NCI-H524 treated with DMSO at 0.1 percent for 48 hours (cell line): ENCODE measurements at places on chromosomes 12 and 14.

DNA sequence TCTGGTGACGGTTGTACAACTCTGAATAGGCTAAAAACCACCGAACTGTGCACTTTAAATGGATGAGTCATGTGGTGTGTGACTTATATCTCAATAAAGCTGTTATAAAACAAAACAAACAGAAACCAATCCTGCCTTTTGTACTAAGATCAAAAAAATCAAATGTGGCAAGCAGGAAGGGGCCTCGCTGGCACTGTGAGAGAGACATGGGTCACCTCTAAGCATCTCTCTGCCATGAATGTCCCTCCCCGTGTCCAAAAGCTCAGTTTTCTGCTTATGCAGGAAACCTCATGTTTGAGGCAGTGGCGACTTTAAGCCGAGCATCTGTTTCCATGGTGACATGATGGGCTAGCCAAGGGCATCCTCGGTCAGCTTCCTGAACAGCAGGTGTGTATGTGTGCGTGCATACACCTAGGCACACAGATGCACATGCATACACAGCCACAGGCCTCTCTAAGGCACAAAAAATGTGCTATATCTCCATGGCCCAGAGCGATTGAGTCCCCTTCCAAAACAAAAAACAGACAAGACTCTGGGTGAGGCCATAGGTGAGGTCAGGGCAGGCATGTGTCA is 44.4 kb downstream of the ARL6IP4 start:
- no peak for DNase-seq

DNA sequence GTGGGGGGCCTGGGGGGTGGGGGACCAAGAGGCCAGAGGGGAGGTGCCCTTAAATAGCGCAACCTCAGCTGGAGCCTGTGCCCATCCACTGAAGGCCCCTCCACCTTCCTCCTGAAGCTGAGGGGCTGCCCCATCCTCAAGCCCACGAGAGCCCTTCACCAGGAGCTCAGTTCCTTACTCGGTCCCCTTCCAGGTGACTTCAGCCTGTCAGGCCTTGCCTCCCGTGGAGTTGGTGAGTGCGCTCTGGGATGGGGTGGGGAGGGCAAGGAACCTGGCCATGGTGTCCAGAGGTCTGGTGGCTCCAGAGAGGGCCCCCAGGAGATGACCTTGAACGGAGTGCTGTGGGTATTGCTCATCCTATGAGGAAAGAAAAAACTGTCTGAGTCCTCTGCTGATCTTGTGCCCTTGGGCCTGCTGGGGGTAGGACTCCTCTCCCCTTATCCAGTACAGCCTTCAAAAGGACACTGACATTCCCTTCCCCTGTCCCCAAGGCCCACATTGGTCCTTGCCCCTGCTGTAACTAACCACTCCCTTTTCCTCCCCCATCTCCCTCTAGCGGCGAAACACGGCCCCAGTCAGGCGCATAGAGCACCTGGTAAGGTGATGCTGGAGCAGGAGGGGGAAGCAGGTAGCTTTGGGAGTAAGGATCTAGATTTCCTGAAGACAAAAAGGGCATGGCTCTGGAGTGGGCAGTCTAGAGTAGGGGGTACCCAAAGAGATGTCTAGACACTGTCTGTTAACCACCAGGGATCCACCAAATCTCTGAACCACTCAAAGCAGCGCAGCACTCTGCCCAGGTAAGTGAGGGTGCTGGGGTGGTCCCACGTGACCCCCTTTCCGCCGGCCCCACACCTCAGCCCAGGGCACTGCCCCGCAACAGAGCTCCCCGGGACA is 3.6 kb downstream of the TNS2 start:
- DNase-seq = no peak

GRCh38 chr12:3154006-3154405 is 76.8 kb downstream of the TSPAN9 start:
- DNase-seq = no peak

GRCh38 chr14:94620597-94620996 is 8.4 kb downstream of the SERPINA3 start:
- DNase-seq = no peak

GRCh38 chr12:68460236-68460635 is 128.1 kb upstream of the MDM1 start:
- no peak for DNase-seq

- DNase-seq = no peak
These were observed 3.2 kb upstream of the NACA start for GRCh38 chr12:56728139-56728861.

- no peak for DNase-seq
These were observed 54.4 kb downstream of the EFCAB11 start for GRCh38 chr14:89899917-89900663.

GRCh38 chr12:124543052-124543589 is 24.3 kb downstream of the NCOR2 start:
- no peak for DNase-seq

GRCh38 chr12:20549108-20549719 is 145.9 kb upstream of the SLCO1C1 start:
- no peak for DNase-seq

- no peak for DNase-seq
These were observed 414.1 kb downstream of the NPAS3 start for GRCh38 chr14:33352821-33353220.

DNA sequence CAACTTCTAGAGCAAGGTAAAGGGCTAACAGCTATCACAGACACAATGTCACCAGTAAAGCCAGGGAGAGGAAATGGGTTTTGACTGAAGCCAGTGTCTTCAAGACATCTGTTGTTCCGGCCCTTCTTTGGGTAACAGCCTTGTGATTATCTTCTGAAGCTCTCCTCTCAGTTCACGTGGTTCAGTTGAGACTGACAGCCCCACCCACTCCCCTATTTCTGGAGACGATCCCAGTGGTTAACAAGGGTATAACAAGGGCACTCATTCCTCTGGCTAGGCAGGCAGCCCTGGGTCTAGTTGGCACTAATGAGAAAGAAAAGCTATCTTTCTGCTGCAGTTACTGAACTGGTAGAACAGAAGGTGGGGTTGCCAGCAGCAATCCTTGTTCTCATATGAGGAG is 6.9 kb downstream of the GNPTAB start:
- peak; percentile 79 for DNase-seq

DNA sequence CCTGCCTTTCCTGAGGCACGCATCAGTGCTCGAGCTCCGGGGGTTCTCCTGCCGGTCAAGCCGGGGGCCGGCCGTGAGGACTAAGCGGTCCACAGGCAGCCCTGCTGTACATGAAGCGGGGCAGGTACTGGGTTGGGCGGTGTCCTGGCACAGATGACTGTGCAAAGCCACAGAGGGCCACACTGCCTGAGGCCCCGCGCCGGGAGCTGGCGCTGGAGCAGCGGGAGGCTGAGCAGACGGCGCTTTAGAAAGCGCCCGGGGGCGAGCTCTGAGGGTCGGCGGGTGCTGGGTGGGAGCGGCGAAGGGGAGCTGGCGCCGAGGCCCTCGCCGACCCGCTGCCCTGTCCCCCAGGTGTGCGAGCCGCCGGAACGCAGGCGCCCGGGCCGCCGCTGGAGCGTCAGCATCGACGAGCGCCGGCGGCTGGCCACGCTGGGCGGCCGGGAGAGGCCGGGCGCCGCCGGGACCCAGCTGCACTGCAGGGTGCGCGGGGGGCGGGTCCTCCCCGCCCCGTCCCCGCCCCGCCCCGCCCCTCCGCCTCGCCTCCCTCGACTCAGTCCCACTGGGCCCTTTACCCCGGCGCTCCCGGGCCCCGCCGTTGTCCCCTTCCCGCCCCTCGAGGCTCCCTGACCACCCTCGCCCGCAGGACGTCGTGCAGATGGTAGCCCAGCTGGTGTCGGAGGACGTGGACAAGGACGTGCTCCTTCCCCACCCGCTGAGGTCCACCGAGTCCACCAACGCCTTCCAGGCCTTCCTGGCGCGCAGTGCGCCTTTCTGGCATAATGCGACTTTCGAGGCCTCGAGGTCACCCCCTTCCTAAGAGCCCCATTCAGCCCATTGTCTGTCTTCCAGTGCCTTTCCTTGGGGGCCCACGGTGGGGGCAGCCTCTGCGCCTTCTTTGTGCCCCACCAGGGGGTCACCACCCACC is 8.3 kb upstream of the MTA1 start:
- DNase-seq = no peak

DNA sequence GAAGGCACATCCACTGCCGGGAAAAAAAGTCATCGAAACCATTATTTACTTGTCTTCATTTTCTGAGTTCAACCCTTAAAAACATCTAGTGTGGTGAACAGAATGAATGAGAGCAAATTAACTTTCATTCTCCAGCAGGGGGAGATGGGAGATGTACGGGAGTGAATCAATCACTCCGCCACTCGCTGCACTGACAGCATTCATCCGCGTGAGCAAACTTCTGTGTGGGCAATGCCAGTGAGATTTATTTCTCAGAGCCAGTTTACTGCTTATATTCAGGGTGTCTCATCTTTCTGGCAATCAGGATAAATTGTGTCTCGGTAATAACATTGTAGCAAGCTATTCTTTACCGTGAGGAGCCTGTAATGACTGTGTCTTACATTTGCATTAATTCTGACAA is 463.6 kb upstream of the MIS18BP1 start:
- no peak for DNase-seq

DNA sequence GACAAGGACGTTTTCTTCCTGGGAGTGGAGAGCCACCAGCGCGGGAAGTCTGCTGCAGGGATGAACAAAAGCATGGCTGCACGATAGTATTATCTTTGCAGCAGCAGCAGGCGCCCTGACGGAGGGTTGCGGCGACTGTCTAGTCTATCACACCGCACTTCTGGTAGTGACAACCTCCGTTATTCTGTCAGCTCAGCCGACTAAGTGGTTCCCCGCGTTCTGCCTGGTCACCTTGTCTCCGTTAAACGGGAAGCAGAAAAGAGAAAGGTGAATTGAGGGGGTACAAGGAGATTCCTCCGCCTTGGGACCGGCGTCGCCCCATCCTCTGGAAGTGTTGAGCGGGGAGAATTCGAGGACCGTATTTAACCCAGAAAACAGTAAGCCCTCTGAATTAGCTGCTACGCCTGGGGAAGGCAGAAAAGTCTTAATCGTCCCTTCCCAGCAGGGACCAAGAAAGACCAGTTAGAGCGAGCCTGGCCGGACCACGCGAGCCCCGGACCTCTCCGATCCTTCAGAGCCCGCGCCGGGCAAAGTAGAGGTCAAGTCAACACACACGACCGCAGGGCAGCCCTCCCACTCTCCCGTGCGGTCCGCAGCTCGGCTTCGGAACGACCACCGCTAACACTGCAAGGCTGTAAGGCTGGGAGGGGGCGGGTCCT is 536 bp upstream of the DAAM1 start:
- peak; percentile 88 for DNase-seq

- no peak for DNase-seq
These were observed 197.8 kb upstream of the FRMD6 start for GRCh38 chr14:51453869-51454268.

- no peak for DNase-seq
These were observed 10.5 kb downstream of the CELA1 start for GRCh38 chr12:51335931-51336330.

- DNase-seq = no peak
These were observed 368.1 kb downstream of the PDZRN4 start for GRCh38 chr12:41556176-41556575.

DNA sequence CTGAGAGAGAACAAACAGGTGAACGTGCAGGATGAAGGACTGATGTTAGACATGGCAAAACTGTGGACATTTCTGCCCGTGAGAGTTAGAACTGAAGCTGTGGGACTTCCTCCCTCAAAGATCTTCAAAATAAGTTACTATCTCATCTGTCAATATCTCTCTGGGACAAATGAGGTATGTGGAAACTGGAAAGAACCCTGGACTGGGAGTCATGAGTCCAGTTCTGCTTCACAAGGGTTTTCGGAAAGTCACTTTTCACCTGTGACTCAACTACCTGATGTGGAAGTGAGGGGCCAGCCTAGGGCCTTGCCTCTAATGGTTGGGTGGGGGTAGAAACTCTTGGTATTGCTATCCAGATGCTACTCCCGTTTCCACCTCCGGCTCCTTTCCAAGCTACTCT is 47.3 kb downstream of the RAB35 start:
- DNase-seq = no peak

- DNase-seq = no peak
These were observed 352.7 kb upstream of the NAV3 start for GRCh38 chr12:77477907-77478533.

- DNase-seq = no peak
These were observed 105.2 kb downstream of the DICER1 start for GRCh38 chr14:95052016-95052585.

DNA sequence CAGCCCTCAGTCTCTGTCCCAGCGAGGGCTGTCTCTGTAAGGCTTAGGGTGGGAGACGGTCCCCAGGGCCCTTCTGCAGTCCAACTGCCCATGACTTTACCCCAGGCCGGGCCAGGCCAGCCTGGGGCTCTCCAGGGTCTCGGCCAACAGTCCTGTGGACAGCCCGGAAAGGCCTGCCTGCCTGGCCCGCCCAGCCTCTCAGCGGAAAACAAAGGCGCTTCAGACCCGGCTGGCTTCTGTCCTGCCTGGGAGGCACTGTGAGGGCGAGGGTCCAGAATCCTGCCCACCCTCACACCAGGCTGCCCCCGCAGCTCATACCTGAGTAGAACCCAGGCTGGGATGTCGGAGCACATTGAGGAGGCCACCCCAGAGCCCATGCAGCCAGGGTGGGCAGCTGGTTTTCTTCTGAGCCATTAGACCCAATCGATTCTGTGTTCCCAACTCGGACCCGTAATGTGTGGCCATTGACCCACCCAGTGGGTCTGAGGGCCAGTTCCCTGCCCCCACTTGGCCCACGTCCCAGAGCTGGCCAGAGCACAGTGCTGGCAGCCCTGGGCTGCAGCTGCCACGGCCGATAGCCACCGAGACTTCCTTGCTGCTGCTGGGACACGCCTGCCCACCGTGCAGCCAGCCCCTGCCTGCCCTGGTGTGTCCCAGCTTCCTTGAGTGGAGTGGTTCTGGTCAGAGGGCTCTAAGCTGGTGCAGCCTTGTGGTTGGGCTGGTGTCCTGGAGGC is 1.6 kb downstream of the CRIP2 start:
- no peak for DNase-seq

DNA sequence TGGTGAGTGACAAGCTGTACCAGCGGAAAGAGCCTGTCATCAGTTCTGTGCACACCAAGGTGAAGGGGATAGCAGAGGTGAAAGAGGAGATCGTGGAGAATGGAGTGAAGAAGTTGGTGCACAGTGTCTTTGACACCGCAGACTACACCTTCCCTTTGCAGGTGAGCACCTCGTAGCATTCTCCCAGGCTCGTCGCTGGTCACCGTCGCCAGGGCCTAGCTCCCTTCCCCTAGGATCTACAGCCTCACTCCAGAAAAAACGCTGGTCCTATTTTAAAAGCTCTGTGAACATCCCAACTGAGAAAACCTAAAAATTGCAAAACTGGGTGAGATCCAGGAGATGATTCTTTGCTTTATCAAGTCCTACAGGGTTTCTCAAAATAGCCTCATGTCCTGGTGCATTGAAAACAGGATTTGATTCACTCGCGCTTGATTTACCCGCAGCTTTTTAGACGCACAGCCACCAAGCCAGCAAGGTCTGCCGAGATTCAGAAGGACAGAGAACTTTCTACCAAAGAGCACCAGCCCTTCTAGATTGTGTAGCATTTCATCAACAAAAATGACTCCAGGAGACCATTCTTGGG is 22.2 kb downstream of the P2RX7 start:
- no peak for DNase-seq

- DNase-seq = no peak
These were observed 236.1 kb upstream of the DDHD1 start for GRCh38 chr14:53389202-53389601.
